ENCODE measurements at places on chromosomes 2 and 18.
A peak's percentile ranks its signal among the peaks of the same experiment; 100 is the strongest.

GRCh38 chr2:3465844-3466481, 53.4 kb downstream of the ADI1 start:
- peak; percentile 84 for DNase-seq

DNA sequence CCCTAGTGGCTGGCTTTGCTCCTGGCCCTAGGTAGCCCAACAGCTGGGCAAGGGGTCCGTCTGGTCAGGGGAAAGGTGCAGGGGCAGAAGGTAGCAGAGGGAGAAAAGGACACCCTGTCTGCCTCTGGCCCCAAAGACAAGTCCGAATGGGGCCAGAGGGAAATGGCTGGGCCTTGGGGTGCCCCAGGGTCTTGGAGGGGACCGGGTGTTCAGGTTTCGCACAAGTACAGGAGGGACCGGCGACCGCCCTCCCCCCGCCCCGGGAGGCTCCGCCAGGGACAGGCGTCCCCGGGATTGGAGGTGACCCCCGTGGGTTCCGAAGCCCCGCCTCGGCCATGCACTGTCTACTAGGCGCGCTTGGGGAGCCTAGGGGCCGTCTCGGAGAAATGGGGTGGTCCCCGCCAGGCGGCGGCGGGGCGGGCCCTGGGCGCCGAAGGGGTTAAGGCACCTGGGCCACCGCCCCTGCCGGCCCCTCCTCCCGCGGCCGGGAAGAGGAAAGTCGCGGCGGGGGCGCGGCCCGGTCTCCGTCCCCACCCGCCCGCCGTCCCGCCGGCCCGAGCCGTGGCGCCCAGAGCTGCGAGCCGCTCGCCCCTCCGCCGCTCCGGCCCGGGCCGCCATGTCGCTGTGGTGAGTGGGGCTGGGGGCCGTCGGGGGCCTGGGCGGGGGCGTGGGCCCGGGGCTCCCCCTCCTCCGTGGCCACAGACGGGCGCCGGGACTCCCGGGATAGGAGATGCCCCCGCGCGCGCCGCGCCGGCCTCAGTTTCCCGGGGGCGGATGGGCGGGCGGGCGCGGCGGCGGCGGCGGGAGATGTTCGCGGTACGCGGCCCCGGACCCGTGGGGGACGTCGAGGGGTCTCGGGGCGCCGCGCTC, at the start of gene B3GNT7:
Gene B3GNT7, plus strand, starts transcription at position 523 of the 870 bp plus-strand sequence. Its CDS starts 94 bp downstream, at position 617.
- no peak for DNase-seq

DNA sequence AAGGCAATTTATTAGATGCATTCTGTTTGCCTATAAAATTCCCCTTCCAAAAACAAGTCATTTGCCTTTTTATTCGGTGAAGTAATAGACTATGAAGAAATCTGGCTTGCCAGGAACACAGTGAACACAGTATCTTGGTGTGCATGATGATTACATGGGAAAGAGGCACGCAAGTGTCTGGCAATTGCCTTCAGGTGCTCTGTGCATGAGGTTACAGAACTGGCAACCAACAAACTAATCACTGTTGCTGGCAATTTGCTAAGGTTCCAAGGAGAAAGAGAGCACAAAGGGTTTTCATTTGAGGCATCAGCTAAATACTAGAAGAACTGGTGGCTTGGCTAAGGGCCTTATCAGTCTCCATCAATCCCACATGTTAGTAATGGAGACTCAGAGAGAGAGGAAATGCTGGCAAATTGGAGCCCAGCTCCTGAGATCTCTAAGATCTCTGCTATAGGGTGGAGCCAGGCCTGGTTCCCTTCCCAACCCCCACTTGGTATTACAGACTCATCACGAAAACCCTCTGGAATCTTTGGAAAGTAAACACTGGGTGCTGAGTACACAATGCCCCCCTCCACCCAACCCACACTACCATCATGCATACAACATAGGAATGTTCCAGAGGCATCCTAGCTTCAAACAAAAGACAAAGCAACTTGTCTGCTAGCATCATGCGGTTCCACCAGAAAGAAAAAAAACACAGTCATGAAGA, 10.4 kb downstream of the RNF152 start:
- no peak for DNase-seq

- no peak for DNase-seq
Observed at GRCh38 chr2:37343537-37344434, 644 bp upstream of the QPCT start.

DNA sequence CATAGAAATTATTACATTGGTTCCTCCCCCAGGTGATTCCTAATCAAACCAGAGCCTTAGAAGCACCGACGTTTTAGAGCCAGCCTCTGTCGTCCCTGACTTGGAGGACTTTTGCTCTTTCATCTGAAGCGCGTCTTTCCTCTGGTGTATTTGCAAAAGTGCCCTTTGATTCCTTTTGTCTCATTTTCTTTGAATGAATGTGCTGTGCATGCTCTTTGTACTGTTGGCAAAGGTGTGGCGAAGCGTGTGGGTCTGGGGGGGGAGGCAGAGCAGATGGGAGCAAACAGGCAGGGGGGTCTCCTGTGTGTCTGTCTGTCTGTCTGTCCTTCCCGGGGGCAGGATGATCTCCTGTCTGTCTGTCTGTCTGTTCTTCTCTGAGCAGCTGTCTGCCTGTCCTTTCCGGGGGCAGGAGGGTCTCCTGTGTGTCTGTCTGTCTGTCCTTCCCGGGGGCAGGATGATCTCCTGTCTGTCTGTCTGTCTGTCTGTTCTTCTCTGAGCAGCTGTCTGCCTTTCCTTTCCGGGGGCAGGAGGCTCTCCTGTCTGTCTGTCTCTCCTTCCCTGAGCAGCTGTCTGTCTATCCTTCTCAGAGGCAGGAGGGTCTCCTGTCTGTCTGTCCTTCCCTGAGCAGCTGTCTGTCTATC, 205.5 kb upstream of the MYT1L start:
- no peak for DNase-seq

- DNase-seq = no peak
Observed at GRCh38 chr2:241001413-241002274, 3.2 kb downstream of the SNED1 start.

DNA sequence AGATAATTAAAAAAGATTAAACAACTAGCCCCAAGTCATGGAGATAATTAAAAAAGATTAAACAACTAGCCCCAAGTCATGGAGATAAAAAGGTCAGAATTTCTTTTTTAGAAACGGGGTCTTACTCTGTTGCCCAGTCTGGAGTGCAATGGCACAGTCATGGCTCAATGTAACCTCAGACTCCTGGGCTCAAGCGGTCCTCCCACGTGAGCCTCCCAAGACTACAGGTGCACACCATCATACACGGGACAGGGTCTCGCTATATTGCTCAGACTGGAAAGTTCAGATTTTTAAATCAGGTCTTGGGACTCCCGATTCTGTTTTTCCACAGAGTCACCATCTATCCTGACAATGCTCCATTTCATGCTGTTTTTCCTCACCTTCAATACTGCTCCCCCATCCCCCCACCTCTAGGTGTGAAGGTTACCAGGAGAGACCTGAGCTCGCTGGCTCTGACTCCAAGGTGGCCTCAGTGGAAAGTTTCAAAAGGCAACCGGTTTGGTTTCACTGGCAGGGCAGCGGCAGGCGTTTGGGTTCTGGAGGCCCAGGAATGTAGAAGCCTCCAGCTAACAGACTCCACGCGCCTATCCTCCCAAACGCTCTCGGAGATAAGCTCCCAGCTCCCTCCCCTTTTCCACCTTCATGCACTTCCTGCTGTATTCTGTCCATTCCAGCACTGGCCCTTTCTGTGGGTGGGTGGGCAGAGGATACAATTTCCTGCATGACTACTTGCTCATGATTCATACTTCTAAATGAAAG, 2.9 kb upstream of the SEMA4C start:
- DNase-seq = no peak

DNA sequence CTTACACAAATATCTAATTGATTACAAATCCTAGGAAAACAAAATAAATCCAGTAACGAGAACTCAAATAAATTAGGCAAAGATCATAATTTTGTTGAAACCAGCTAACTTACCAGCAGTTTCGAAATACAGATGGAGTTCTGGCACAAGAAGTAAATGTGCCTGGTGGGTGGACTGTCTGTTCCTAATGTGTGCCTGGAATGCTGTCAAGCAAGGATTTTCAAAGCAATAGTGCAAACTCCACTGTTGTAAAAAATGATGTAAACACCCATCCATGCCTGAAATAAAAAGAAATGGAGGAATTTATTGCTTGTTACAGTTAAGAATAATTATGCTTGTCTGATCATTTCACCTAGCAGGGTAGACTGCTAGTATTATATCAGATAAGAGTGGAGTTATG, 423.9 kb upstream of the MAP2 start:
- no peak for DNase-seq

GRCh38 chr2:3299130-3299529, 78.5 kb downstream of the EIPR1 start:
- DNase-seq = no peak

GRCh38 chr2:39664232-39664887, 1.4 kb upstream of the TMEM178A start:
- no peak for DNase-seq

DNA sequence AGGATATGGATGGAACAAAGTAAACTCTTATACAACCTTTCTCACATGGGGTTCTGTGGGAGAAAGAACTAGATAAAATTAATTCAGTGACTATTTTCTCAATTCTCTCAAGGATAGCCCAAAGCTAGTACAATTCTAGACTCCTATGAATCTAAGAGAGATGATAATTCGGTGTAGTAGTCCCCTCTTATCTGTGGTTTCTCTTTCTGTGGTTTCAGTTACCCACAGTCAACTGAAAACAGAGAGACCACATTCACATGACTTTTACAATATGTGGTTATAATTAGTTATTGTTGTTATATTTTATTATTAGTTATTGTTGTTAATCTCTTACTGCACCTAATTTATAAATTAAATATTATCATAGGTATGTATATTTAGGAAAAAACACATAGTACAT, 53.5 kb upstream of the C2orf15 start:
- DNase-seq = no peak

DNA sequence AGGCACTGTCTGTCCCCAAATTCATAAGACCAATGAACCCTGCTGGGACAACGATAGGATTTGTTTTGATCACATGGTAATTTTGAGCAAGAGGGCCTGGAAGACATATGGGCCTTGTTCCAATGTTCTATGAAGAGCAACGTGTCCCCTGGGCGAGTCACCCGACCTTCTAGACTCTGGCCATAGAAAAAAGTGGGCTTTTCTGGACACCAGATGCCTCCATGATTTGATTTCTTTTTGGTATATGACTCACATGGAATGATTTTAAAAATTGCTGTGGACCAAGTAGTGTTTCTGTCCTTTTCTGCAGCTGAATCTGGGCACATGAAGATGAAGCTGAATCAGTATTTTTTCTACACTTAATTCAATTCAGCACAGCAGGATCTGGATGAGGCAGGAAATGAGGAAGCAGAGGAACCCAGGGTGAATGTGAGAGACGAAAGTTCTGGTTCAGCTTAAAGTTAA, 104.9 kb downstream of the CDC42EP3 start:
- peak; percentile 86 for DNase-seq

DNA sequence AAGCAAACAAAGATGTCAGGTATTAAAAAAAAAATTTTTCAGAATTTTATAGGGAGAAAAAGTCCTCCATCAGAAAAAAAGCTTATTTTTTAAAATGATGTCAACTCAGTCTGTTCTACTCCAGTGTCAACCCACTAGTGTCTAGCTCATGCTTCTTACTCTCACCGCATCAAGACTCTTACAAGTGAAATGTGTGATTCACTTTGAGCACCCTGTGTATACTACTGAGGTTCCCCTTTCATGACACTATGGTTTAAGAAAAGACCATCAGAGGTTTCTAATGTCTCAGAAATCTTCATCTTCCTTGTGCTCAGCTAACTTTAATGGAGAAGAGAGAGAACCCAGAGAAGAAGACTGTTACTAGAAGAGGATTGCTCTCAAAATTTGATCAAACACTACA, 43.4 kb downstream of the FEZ2 start:
- DNase-seq = no peak

- DNase-seq = no peak
Observed at GRCh38 chr2:140786585-140786984, 1344.2 kb downstream of the LRP1B start.
